Stimulated activated CD4-positive, alpha-beta T cell treated with anti-CD3 and anti-CD28 coated beads, Interleukin-4, amount 100 ng/mL, for 24 hours (primary cell): ENCODE measurements at places on chromosomes 12 and 14.

DNA sequence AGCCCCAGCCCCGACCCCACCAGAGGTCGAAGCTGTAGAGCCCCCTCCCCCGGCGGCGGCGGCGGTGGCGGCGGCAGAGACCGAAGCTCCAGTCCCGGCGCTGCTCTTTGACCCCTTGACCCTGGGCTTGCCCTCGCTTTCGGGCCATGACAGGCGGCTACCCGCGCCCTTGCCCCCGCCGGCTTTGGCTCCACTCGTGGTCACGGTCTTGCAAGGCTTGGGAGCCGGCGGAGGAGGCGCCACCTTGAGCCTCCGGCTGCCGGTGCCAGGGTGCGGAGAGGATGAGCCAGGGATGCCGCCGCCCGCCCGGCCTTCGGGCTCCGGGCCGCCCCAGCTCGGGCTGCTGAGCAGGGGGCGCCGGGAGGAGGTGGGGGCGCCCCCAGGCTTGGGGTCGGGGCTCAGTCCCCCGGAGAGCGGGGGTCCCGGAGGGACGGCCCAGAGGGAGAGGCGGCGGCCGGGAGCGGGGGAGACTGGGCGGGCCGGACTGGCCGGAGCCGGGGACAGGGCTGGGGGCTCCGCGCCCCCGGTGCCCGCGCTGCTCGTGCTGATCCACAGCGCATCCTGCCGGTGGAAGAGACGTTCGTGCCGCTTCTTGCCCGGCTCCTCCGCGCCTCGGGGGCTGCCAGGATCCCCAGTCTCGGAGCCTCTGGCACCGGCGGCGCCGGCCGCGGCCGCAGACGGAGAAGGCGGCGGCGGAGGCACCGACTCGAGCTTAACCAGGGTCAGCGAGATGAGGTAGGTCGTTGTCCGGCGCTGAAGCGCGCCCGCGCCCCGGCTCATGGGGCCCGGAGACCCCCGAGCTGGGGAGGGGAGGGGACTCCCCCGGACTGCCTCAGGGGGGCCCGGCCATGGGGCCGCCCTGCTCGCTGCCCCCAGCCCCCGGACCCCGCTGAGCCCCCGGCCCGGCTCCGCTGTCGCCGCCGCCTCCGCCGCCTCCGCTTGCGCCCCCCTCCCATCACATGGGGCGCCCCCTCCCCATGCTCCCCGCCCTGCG lies 778 bp downstream of the AGAP2 start:
- DNase-seq: no peak

- DNase-seq: no peak
Observed at GRCh38 chr12:131917711-131918306, 11.3 kb upstream of the PUS1 start.

GRCh38 chr14:106790189-106791036 lies 1264.0 kb downstream of the TMEM121 start:
- DNase-seq: peak; percentile 80

DNA sequence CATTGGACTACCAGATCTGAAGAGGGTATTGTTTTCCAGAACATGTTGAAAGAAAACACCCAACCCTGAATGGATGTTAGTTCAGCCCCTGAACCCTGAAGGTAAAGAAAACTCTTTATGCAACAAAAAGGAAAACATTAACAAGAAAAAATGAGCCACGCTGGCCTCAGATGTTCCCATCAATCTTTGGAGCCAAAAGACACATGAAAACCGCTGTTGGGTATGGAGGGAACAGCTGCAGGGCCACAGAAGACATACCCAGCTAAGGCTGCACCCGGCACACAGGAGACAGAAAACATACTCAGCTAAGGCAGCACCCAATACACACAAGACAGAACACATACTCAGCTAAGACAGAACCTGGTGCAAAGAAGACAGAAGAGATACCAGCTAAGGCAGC lies 51.3 kb upstream of the GALNT9 start:
- DNase-seq: no peak

GRCh38 chr12:51242120-51242519 lies 3.5 kb downstream of the DAZAP2 start:
- DNase-seq: no peak

DNA sequence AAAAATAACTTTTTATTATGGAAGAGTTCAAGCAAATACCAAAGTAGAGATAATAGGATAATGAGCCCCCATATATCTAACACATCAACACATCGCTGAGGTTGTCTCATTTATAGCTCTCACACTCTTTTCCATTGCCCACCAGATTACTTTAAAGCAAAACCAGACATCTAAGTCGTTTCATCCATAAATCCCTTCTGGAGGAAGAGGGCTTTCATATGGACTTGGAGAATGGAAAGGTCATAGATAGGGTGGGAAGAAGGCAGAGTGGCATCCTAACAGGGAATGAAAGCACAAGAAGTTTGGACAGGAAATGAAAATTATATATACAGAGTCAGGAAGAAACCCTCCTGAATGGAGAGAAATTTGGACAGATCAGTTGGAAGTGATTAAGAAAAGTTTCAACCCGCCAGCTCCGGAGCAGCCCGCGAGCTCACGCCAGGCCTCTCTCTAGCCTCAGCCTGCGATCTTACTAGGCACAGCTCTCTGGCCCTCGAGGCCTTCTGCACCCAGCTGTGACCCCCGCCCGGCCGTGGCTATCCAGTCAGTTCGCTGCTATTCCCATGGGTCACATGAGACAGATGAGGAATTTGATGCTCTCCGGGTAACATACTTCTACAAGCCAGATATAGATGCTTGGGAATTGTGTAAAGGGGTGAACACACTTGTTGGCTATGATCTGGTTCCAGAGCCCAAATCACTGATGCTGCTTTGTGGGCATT lies 48.4 kb upstream of the NID2 start:
- no peak for DNase-seq

GRCh38 chr12:39780411-39780912 lies 160.9 kb upstream of the ABCD2 start:
- DNase-seq: no peak

GRCh38 chr14:38718519-38718918 lies 384.5 kb downstream of the SEC23A start:
- no peak for DNase-seq

GRCh38 chr14:103095210-103095778 lies 769 bp downstream of the EXOC3L4 start:
- no peak for DNase-seq

DNA sequence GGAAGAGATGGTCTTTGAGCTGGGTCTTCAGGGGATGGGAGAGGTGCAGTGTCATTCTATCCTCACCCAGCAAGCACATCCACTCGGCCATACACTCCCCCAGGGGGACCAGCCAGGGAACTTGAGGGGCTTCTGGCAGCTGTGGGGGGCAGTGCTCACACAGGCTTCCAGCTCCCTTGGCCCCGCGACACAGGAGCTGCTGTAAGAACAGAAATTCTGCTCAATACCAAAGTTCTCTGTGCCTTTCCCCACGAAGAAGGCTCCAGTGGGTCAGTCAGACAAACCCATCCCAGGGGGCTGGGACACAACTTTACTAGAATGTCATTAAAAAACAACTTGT lies 289.1 kb upstream of the RTL1 start:
- no peak for DNase-seq

DNA sequence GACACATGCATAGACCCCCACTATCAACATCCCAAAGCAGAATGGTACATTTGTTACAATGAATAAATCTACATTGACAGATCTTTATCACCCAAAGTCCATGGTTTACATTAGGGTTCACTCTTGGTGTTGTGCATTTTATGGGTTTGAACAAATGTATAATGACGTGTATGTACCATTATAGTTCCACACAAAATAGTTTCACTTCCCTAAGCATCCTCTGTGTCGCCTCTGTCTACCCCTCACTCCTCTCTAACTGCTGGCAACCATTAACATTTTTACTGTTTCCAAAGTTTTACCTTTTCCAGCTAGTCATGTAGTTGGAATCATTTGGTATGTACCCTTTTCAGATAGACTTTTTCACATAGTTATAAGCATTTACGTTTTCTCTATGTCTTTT lies 69.5 kb upstream of the LMO3 start:
- DNase-seq: no peak

- no peak for DNase-seq
Observed at GRCh38 chr14:74638966-74639365, 26.9 kb upstream of the LTBP2 start.

DNA sequence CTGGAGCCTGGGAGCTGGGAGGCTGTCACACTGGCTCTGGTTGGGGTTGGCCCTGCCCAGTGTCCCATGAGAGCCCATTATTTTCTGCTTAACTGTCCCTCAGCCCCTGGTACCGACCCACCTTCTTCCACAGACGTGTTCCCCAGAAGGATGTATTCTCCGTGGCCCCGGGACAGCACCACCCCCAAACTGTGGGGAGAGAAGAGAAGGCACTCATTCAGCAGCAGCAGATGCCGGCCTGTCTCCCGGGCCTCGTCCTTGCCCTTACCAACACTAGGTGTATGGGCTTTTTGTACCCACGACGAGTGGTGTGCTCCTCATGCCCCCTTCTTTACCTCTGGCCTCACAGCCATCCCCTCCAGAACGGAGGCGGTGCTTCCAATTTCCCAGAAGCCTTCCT lies 38.1 kb downstream of the LRTM2 start:
- DNase-seq: no peak

- DNase-seq: peak; percentile 1
Observed at GRCh38 chr12:34405286-34406227, 383.3 kb downstream of the ALG10 start.

GRCh38 chr14:85934886-85935254 lies 404.9 kb downstream of the FLRT2 start:
- DNase-seq: no peak

DNA sequence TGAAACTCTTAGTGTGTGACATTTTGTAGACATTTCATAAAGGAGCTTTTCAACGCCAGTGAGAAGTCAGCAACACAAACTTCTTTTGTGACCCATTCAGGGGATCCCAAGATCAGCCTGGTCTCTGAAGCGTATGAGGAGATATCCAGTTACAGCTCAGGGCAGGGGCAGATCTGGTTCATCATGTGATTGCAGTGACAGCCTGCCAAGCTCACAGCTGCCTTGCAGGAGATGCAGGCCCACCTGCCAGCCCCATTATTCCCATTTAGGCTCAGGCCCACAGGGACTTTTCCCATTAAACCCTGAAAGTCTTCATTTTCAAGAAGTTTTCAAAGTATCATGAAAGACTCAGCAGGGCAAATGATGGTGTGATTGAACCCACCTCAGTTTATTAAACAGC lies 38.3 kb downstream of the SRGAP1 start:
- DNase-seq: no peak

DNA sequence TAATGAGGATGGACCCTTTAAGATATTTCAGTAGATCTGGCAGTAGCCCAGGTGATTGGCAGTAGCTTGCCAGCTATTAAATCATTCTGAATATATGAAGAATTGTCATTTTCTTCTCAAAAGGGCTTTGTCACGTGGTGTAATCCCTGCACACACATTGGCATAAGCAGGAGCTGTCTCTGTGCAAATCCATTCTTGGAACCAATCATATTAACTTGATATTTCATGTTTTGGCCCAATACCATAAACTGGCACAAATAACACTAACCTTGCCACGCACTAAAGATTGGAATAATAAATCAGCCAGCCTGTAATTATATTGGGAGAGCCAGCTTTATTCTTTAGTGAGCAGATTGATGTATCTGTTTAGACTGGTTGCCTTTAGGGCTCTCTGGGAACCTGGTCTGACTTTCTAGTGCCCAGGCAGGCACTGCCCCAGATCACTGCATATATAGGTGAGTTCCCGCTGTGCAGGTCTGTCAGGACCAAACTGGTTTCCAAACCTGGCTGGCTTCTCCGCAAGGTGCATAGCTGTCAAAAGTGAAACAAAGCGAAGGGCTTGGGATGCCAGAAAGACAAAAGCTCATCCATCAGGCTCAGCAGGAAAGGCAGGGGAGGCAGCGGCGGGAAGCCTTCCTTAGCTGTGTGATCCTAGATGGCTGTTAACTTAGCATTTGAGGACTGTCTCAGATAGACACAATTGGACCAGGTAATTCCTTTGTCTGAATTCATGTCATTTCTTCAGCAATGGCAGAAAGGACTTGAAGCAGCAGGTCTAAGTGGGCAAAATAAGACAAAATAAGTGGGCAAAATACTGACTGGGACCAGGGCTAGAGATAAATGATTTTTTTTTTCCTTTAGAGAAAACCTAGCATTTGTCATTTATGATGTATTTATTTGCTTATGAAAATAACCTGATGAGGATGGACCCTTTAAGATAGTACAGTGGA lies 128.8 kb upstream of the DYRK2 start:
- DNase-seq: no peak

DNA sequence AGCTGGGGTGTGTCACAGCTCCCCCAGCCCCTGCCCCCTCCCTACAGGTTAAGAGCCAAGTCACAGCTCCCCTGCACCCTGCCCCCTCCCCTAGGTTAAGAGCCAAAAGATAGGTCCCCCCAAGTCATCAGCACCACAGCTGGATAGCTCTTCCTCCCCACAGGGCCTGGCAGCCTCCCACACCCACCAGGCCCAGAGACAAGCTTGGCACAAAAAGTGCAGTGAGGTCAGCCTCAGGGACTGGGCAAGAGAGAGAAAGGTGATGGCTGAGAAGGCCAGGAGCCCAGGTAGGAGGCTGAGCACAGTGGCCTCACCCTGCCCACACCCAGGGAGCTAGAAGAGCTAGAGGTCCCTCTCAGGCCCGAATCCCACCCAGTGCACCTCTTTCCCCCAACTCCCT lies 8.7 kb downstream of the ITGA7 start:
- no peak for DNase-seq

DNA sequence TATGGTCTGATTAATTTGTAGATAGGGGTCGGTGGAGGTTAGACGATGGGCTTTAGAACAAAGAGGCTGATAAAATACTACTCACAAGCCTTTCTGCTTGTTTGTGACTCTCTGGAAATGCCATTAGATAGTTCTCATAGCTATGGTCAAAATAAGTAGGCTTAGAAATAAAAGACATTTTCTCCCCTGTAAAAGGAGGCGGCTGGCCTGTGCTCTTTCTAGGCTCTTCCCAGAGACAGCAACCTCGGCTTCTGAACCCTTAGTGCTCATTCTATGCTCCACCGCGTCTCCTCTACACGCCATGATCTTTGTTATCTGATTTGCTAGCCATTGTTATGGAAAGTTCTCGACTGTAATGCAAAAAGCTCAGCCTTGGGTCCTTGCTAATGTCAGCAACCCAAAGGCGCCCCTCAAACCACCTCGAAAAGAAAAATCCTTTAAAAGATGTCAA lies 64.5 kb downstream of the CRADD start:
- peak; percentile 14 for DNase-seq

GRCh38 chr12:55930771-55931316 lies at the start of gene DGKA:
Gene DGKA, plus strand, starts transcription at chr12:55931162. Its CDS starts 5,342 bp downstream, at chr12:55936504.
- DNase-seq: peak; percentile 82
